CD4-positive, alpha-beta T cell treated with Interleukin-17A for 4 hours (primary cell): ENCODE measurements at places on chromosomes 5 and 9.

- DNase-seq: no peak
These were observed 143.4 kb downstream of the FAM114A2 start for GRCh38 chr5:153895266-153895665.

DNA sequence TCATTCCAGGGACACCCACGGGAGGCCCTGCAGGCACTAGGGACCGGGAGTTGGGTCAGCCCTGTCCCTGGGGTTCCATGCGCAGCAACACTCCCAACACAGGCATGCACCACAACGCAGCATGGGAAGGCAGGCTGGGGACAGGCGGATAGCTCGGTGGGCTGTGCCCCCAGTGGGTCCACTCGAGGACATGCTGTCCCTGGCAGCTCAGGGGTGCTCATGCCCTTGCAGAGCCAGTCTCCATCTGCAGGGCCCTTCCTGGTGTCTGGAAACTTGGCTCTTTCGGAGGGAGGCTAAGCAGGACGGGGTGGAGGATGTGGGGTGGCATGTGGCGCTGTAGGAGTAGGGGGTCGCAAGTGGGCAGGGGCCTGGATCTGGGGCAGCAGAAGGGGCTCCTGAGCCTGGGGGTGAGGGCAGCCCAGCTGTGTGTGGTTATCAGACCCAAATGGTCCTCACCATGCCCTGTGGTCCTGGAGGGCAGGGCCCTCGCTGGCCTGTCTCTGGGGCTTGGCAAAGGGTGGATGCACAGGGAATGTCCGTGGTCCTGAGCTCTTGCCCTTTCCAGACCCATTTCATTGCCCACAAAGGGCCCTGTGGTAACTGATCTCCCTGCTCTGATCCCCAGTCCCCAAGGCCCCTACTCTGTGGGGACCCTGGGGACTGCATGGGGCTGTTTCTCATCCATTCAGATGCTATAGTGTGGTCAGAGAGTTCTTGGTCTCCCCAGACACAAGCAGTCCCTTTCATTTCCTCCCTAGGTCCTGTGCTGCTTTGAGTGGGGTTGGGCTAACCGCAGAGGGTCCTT lies 90.3 kb upstream of the PHYKPL start:
- no peak for DNase-seq

DNA sequence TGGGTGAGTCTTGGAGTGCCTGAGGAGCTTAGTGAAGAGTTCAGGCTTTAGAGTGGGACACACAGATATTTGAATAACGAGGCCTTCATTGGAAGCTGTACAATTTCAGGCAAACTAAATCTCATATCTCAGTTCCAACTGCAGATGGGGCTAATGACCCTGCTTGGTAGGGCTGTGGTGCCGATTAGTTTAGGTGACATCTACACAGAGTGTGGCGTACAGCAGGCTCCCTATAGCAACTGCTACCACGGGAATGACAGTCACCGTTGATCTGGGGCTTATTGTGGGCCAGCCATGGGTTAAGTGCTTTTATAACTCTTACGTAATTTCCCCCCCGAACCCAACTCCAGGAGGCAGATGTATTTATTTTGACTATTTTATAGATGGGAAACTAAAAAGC lies 70.8 kb downstream of the FAT2 start:
- DNase-seq: no peak

GRCh38 chr5:140806834-140807775 lies at the start of gene PCDHA4:
Gene PCDHA4, plus strand, starts transcription at chr5:140807068.
- DNase-seq: no peak
